ENCODE measurements at places on chromosomes 7 and 10.

DNA sequence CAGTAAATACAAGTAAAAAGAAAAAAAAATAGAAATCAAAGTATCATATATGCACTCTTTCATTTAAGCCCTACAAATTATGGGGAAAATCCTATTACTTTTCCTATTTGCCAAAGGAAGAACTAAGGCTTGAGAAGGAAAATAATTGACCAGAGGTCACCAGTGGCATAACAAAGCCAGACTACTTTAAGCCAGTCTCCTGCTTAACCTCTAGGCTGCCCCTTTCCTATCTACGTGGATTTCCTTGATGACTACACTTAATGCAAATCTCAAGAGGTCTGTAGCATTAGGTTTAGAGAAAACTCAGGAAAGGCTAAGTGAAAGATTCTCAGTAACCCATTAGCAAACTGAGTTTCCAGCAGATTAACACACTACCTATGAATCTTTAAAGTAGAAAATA lies 49.8 kb downstream of the TPK1 start:
- DNase-seq, result no peak

DNA sequence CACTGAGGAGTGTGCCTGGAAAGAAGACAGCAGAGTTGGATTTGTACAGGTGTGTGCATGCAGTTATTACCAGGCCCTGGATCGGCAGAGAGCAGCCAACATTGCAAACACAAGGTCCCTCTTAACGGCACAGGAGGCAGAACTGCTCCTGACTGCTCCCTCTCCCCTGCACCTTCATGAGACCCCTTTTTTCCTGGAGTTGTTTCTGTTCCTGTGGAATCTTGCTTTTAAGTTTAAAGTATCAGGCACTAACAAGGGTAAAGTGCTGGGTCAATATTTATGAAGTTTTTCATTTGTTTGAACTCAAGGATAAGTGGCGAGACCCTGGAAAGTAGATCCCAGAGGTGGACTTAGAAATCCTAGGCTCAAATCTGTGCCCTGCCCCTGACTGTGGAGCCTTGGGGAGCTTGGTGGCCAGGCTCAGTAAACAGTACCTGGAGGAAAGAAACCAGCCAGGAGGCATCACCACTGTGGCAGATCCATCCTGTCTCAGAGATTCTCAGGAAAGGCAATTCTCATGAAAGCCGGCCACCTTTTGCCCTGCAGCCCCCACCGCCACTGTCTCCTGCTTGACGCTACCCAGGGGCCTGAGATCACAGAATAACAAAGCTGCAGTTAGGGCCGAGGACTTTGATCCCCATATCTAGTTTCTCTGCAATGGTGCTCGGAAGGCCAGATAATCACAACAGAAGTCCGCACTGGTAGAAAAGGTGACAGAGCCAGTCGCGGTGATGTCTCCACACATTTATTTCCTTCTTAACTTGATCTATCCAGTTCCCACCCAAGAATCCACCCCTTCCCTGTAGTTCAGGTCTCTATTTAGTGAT lies 36.7 kb downstream of the DDC start:
- DNase-seq, result no peak

GRCh38 chr7:101357433-101357832 lies 5.2 kb upstream of the COL26A1 start:
- DNase-seq, result no peak

DNA sequence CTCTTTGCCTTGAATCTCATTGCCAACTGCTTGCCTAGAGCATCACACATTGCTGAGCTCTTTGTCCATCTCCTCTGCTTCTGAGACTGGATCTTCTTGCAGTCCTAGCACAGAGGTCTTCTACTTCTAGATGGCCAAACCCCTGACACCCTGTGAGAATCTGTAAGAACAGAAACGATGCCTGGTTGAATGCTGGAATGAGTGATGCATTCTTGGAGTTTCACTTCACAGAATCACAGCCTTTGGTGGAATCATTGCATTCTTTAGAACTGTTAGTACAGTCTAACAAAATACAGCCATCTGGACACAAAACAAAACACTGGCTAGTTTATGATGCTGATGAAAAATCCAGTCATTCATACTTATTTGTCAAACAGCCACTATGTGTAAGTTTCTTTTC lies 141.7 kb upstream of the ITGB1 start:
- no peak for DNase-seq

GRCh38 chr10:5977471-5978229 lies at the start of gene IL15RA:
TSS of gene IL15RA (minus strand) at chr10:5977543. CDS start at chr10:5977492, 51 bp downstream.
- peak; percentile 91 for DNase-seq

GRCh38 chr10:75236178-75236825 lies 545 bp upstream of the COMTD1 start:
- no peak for DNase-seq

GRCh38 chr10:122141821-122142640 lies 129.1 kb upstream of the BTBD16 start:
- DNase-seq, result no peak

- DNase-seq, result no peak
Observed at GRCh38 chr10:5560817-5561703, 36.3 kb downstream of the CALML3 start.

DNA sequence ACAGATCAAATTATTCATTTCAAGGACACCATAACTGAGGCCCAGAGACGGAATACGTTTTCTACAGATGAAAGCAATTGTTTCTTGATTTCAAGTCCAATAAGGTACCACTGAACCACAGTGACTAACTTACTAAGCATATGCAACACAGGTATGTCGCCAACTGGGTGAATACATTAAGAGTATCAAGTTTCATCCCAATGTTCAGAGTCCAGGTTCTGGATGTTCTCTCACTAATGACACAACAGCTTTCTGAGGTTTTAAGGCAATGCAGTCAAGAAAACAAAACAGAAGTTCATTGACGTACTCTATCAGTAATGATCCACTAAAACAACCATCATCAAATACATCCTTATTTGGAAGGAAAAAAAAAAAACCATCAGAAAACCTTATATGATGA lies 35.8 kb downstream of the NSUN6 start:
- DNase-seq, result no peak

- DNase-seq, result no peak
Observed at GRCh38 chr10:49152663-49153062, 18.8 kb upstream of the FAM170B start.

DNA sequence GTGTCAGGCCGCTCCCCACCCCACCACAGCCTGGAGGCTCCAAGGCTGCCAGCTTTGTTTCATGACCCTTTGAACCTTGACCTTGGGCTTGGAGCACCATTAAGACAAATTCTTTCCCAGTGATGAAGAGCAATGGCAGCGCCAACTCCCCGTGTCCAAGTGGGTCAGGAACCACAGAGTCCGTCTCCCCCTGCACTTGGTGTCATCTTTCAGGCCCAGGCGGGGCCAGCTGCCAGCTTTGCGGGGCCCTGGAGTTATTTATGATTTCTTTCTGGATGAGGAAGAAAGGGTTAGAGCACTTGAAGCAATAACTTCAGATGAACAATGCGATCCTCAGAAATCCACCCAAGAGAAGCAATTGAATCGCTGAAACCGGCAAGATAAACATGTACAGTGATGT lies 110.8 kb downstream of the MYL10 start:
- no peak for DNase-seq

DNA sequence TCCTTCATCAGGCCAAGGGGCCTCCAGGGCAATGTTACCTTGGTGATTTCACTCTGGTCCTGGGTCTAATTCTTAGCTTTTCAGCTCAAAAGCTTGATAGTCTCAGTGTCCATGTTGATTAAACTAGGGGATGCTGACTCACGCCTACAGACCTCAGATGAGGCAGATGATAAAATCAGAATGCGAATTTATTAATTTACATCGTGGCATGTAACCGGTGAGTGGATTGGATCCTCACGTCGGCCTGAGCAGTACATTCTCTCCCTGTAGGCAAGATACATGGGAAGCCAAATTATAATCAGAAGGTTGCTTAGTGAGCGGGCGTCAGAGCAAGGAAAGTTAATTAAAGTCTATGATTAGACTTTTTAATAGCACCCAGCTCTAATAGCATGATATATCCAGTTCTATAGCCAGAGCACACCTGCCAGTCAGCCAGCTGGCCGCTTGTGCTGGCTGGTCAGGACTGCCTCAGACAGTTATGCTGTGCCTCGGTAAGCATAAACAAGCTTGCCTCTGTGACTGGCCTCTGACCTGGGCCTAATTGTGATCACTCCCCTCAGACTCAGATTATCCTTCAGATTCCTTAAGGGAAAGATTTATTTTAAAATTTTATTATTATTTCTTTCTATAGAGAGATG lies 20.2 kb upstream of the CPA5 start:
- DNase-seq, result no peak

GRCh38 chr7:86479144-86479543 lies 164.6 kb upstream of the GRM3 start:
- no peak for DNase-seq

DNA sequence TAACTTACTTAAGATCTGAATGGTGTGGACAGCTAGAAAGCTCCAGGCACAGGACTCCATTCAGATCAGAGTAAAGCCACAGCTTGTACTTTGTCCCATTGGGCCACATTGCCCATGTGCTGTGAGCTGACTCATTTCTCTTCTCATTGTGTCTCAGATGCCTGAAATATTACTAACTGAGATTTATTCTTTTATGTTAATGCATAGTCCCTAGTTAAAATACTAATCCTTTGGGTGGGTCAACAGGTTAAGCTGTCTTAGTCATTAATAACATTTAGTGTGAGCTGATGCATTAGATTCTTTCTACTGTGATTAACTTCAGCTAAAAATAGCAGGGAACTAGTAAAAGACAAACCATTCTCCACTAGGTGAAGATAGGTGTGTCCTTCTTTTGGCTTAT lies 104.7 kb upstream of the ARMC3 start:
- no peak for DNase-seq

GRCh38 chr7:156031679-156032478 lies 219.6 kb upstream of the SHH start:
- DNase-seq, result no peak

GRCh38 chr7:2820508-2820934 lies 23.6 kb downstream of the GNA12 start:
- DNase-seq, result no peak

DNA sequence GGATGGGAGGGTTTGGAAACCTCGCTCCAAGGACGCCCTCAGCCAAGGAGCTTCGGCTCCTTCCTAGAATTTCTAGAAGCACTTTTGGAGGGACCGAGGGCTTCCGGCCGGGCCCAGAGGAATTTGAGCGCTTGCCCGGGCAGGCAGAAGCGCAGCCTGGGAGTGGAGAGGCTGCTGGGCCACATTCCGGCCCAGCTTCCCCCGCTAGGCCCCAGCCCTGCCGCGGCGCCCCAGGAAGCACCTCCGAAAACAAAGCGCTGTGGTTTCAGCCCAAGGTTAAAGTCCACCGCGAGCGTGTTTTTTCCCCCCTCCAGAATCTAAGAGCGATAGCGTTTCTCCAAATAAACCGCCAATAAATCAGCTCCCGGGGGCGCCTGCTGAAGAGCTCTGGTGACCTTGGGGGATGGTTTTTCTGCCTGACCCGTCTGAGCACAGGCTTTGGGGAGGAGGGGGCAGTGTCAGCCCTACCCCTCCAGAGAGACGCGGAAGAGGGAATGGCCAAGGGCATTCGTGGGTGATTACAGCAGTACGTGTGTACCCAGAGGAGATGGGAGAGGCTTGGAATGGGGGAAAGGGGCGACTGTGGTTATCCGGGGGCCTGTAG lies 5.7 kb upstream of the TNRC18 start:
- no peak for DNase-seq

DNA sequence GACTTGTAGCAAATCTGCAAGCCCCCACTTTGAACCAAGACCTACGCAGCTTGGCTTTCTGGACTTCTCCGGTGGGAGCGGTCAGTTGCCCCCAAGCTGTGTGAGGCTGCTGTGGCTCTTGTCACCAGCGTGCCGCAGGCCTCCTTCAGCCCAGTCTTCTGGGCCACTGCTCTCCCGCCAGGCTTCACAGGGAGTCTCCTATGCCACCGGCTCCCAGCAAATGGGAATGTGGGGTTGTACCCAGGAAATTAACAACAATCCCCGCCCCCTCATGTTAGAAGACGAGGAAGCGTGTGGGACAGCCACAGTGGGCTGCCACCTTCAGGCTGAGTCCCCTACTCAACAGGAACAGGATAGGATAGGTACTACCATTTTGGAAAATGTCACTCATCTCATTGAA lies 4.2 kb downstream of the WDR86 start:
- no peak for DNase-seq

- no peak for DNase-seq
Observed at GRCh38 chr7:93475811-93476210, 98.7 kb downstream of the CALCR start.

DNA sequence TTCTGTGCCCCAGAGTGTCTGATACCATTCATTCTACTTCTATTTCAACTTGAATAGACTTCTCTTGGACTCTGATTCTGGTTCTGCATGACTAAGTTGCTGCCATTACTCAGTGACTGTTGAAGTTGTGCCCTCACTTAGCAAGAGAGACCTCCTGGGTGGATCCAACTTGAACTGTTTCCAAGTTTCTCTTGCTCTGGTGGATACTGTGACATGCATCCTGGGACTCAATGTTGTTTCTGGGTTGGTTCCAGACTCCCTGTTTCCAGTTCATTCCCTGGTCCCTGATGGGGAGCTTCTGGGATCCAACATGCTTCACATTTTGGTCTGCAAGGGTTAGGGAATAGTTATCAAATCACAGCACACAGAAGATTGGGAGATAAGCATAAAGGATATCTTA lies 26.2 kb upstream of the PRPF18 start:
- DNase-seq, result no peak

- DNase-seq, result no peak
Observed at GRCh38 chr10:87868277-87868676, 4.9 kb downstream of the PTEN start.

DNA sequence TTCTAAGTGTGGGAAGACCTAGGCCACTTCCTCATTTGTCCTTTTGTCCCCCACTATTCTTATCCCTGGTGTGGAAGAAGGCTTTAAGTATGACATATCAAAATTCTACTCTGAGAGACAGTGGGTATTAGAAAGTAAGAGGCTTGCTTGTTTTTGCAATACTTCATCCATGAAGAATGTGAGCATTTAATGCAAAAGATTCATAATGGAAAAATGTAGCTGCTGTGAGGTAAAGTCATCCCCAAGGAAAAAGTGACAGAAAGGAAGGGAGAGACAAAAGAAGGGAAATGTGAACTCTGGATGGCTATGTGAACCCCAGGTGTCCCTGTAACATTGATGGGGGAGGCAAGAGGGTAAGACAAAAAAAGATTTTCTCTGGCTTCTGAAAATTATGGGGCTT lies 607.5 kb downstream of the SORCS1 start:
- no peak for DNase-seq

- no peak for DNase-seq
Observed at GRCh38 chr7:70052691-70053090, 454.4 kb downstream of the AUTS2 start.

- DNase-seq, result no peak
Observed at GRCh38 chr10:24873281-24873683, 79.1 kb downstream of the PRTFDC1 start.

DNA sequence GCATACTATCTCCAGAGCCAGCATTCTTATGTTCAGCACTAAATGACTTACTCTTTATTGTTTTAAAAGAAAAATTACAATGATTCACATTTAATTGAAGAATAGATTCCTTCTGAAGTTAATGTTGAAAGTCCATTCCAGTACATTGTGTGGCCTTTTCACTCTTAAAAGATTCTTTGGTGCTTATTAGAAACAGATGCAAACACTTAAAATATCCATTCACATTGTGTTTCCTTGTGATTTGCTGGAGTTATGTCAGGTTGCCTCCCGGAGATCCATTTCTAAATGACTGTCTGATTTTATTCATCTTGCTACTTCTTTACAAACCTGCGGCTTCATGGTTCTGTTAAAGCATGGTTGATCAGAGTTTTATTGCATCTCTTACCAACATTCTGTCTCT lies 152.8 kb downstream of the FOXP2 start:
- DNase-seq, result no peak

GRCh38 chr7:118250860-118251494 lies 26.5 kb downstream of the ANKRD7 start:
- no peak for DNase-seq

All from activated naive CD8-positive, alpha-beta T cell treated with anti-CD3 and anti-CD28 coated beads, Interleukin-2, amount 50 U/mL, for 24 hours (primary cell).